ENCODE measurements at places on chromosomes 1 and 21. TPM values are rescaled to one million over a fixed set of nuclear protein-coding genes. Genes with fewer than 3 reads are reported as not detected.

GRCh38 chr1:157992031-157992832 is 1.2 kb upstream of the KIRREL1 start:
- DNase-seq = peak; percentile 79

The KLF17 gene
- total RNA-seq = not detected

The CYP4Z1 gene
- not detected for total RNA-seq

The COL16A1 gene
- total RNA-seq = 2.6 TPM

GRCh38 chr1:3590951-3591865 is 20.1 kb downstream of the MEGF6 start:
- DNase-seq = no peak
